ENCODE measurements at places on chromosomes 6 and 20. TPM values are rescaled to one million over a fixed set of nuclear protein-coding genes. Genes with fewer than 3 reads are reported as not detected.
A peak's percentile ranks its signal among the peaks of the same experiment; 100 is the strongest.

The CPNE1 gene
- total RNA-seq, result 142 TPM

The BCAS4 gene
- 7.6 TPM for total RNA-seq

The ECT2L gene
- total RNA-seq, result not detected

DNA sequence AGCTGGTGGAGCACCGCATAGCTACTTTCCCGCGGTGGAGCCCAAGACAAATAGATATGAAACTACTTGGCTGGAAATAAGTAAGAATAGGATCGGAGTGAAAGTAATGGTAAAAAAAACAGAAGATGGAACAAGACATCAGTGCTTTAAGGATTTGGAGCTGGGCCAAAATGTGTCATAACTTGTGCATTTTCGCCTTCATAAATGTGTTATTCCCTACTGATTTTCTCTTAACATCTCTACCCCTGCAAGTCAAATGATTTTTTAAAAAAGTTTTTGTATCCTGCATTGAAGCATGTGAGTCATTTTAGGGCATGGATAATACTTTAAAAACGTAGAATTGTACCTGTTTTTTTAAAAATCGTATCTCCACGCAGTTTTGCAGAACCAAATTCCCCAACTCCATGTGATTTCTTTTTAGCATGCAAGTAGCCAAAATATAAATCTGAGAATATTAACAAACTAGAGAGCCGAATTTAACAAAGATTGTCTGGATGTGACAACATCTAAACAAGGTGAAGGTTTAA lies 882 bp upstream of the FAM184A start:
- H3K4me1 ChIP-seq, result peaks cover 10% of the 10 kb centered on the region
- peak overlapping the region; percentile 71 for H3K27ac ChIP-seq
- H3K4me3 ChIP-seq, result peak overlapping the region; percentile 91
- DNase-seq, result no peak

DNA sequence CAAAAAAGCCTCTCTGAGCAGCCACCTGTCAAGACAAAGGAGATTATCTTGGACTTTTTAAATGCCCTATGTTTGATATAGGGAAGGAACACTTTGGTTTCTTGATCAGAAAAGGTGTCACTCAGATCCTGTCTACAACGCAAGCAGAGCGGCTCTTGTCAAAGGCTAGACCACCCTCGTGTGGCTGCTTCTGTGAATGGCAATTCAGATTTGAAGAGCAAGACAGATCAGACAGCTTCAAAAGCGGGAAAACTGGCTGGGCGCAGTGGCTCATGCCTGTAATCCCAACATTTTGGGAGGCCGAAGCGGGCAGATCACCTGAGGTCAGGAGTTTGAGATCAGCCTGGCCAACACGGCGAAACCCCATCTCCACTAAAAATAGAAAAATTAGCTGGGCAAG lies 10.1 kb upstream of the NXT1 start:
- H3K27me3 ChIP-seq, result no peaks in the 10 kb centered on the region
- no peak overlapping the region for H3K4me3 ChIP-seq
- no peaks in the 10 kb centered on the region for H3K4me1 ChIP-seq
- no peak overlapping the region for H3K27ac ChIP-seq

- H3K36me3 ChIP-seq, result no peaks in the 10 kb centered on the region
- peaks cover 17% of the 10 kb centered on the region for H3K4me1 ChIP-seq
- H3K27ac ChIP-seq, result peak overlapping the region; percentile 66
Observed at GRCh38 chr20:44309763-44310663, 989 bp downstream of the FITM2 start.

- peak overlapping the region; percentile 11 for H3K4me3 ChIP-seq
- peaks cover 77% of the 10 kb centered on the region for H3K4me1 ChIP-seq
- H3K27me3 ChIP-seq, result no peaks in the 10 kb centered on the region
- peak overlapping the region; percentile 85 for H3K27ac ChIP-seq
- DNase-seq, result peak; percentile 15
Observed at GRCh38 chr20:38255393-38255792, 5.1 kb downstream of the KIAA1755 start.

DNA sequence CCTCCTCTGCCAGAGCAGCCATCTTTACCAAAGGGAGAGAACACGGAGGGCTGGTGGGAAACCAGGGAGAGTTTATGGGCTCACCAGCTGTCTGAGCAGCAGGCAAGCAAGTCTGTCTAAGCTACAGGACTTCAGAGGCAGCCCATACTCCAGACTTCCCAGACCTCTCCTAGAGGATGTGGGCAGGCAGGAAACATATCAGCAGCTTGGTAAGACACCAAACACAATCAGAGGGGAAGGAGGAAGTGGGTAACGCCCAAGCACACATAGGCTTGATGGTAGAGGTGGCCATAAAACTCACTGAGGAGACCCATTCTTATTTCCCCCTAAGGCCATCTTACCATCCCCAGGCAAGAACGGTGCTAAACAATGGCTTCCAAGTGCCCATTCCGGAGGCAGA lies 143.1 kb upstream of the ARID1B start:
- no peaks in the 10 kb centered on the region for H3K27me3 ChIP-seq
- H3K27ac ChIP-seq, result no peak overlapping the region
- H3K4me1 ChIP-seq, result no peaks in the 10 kb centered on the region
- no peak overlapping the region for H3K4me3 ChIP-seq
- no peak for DNase-seq

GRCh38 chr6:17101422-17102257 lies at the start of gene STMND1:
TSS of gene STMND1 (plus strand) at chr6:17102050. CDS start at chr6:17102258, 208 bp downstream.
- no peaks in the 10 kb centered on the region for H3K36me3 ChIP-seq
- H3K4me3 ChIP-seq, result peak within 1 kb of the TSS; percentile 78
- peaks cover 13% of the 10 kb centered on the region for H3K27me3 ChIP-seq

DNA sequence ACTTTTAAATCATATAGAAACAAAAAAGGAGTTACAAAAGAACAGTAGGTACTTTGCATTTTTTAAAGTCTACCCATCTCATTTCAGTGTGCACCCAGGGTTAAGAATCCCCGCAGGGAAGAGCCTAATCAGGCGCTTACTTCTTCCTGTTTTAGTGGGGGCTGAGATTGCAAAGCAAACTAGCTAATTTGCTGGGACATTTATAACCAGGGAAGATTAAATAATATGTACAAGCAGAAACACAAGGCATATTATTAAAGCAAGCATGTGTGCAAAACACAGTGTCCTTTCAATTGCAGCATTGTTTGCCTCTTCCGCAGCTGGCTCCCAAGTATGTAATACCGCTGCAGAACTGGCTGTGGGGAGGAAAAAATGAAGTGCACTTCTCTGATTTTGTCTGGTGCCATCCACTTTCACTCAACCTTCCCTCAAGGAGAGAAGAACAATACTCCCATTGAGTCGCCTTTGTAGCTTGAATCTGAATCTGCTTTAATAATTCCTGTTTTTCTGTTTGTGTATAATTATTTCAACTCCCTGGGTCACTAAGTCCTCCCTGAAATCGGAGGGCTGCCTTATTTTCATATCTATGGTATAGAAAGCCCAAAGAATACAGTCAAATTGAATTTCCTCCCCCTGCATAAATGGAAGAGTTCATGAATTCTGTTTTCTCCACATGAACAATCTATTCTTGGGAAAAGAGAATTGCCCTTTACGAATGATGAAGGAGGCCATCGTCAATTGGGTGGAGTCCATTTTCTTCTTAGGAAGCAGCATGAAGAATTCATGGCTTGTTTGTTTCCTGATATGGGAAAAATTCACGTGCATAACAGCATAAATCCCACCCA lies 23.3 kb upstream of the BCAS1 start:
- no peaks in the 10 kb centered on the region for H3K4me1 ChIP-seq
- H3K4me3 ChIP-seq, result no peak overlapping the region
- no peaks in the 10 kb centered on the region for H3K36me3 ChIP-seq
- H3K27me3 ChIP-seq, result peaks cover 6% of the 10 kb centered on the region
